ENCODE measurements at places on chromosomes 6 and 20.

DNA sequence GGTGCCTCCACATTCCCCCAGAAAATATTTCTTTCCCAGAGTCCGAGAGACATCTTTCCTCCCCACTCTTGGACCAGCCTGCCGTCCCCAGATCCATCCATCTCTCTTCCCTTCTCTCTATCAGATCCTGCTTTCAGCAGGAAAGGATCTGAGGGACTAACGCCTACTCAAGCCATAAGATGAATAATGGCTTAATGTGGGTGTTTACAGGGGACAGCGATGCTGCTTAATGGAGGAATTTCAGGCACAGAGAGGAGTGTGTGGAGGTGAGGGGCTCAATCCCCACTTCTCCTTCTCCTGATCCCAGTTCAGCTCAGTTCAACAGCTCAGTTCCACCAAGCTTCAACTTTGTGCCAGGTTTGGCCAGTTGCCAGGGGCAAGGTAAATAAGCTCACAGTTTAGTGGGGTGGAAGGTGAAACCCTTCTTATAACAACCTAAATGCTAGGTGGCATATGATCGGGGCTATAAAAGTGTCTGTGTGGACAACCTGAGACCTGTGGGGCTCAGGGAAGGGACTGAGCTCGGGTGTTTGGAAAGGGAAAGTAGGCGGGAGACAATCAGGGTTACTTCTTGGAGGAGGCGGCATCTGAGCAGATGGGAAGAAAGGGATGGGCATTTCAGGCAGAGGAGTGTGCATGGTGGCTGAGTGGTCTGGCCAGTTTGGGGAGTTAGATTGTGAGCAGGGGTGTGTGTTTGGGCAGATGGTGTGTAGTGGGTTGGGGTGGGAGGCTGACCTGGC lies 55.8 kb downstream of the CDH22 start:
- no peak for DNase-seq

- no peak for DNase-seq
Measured at GRCh38 chr20:51444467-51444866, 98.1 kb downstream of the NFATC2 start.

- no peak for DNase-seq
Measured at GRCh38 chr20:16842486-16843120, 94.4 kb downstream of the OTOR start.

DNA sequence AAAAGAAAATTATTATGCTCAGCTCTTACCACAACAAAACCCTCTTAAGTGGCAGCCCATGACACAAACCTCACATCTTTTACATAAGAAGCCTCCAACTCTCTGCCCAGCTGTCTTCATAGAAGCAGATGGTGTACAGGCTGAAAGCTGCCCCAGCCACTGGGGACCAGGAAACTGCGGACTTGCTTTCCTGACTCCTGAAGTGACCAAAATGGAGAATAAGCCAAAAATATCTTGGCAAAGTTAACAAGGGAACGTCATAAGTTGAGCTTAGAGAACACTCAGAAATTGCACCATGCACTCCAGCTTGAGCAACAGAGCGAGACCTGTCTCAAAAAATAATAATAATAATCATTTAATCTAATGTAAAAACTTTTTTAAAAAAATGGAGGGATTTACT lies 160.3 kb upstream of the CDYL start:
- DNase-seq: no peak

DNA sequence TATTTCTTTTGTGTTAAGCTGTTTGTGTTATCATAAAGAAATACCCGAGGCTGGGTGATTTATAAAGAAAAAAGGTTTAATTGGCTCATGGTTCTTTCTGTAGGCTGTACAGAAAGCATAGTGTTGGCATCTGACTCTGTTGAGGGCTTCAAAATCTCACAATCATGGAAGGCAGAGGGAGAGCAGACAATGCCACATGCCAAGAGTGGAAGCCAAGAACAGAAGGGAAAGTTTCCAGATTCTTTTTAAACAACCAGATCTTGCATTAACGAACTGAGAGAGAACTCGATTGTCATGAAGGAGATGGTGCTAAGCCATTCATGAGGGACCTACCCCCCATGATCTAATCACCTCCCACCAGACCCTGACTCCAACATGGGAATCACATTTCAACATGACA lies 290.1 kb downstream of the BMP2 start:
- no peak for DNase-seq

- DNase-seq: no peak
Measured at GRCh38 chr20:35226126-35226883, at the start of gene MMP24. TSS of gene MMP24 (plus strand) at chr20:35226690. CDS start at chr20:35226739, 49 bp downstream.
